ENCODE measurements at places on chromosomes 3 and 15.

DNA sequence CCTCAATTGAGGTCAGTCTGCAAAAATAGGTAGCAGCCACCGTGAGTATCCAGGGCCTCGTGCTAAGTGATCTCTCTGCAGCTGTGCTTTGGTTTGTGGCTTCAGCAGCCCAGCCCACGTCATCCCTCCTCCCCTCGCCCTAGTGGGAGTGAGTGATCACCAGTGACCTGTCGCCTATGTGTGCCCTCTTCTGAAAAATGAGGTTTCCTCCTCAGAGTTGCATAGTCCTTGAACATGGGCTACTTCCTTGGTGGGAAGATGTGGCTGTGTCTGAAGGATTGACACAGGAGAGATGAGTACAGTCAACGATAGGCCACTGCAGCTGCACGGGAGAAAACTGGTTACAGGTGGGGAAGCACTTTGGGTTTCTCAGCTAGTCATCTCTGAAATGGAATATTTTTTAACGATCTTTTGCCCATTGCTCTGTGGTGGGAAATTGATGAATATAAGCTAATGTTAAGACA lies 144.8 kb upstream of the BHLHE40 start:
- DNase-seq = no peak

GRCh38 chr3:30704931-30705890 lies 98.8 kb downstream of the TGFBR2 start:
- peak; percentile 51 for DNase-seq

- DNase-seq = no peak
Measured at GRCh38 chr15:77025083-77025901, 30.4 kb downstream of the PSTPIP1 start.

- no peak for DNase-seq
Measured at GRCh38 chr15:57849317-57849716, 142.8 kb downstream of the POLR2M start.

GRCh38 chr3:62527474-62527873 lies 154.1 kb upstream of the FEZF2 start:
- no peak for DNase-seq

DNA sequence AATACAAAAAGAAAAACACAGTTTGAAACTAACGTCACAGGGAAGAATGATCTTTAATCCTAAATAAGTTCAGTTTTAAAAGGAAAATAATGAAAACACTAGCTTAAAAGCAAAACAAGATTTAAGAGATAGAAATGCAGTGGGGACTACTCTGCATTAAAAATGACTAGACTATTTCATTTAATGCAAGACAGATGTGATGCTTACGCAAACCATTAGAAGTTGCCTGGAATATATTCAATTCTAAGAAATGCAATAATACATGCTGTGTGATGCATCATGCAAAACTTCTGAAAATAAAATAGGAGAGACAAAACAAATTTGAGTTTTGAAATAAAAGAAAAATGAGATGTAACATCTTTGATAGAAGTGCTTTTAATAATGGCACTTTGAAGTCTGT lies 97.6 kb upstream of the STRIT1 start:
- no peak for DNase-seq

DNA sequence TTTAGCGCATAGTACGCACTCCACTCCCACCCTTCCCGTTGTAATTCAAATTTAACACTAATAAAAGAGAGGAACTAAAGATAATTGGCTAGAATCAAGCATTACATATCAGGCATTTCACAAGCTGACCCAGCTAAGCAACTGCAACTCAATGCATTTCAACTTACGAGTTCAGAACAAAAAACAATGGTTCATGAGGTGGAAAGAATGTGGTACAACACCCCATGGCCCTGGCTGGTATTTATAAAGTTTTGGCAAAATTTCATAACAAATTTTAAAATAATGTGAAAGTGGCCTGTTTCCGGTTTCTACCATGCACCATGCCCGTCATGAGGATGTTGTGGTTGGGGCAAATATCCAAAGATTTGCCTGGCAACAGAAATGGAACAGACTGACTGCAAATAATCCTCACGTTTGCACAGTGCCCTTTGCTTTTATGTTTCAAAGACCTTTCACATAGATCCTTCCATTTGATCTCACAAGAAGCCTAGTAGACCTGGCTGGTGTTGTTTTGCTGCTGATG lies 455.3 kb upstream of the NR2F2 start:
- no peak for DNase-seq

- no peak for DNase-seq
Measured at GRCh38 chr15:66877477-66878271, 175.6 kb downstream of the SMAD6 start.
